ENCODE measurements at places on chromosomes 3 and 15.

DNA sequence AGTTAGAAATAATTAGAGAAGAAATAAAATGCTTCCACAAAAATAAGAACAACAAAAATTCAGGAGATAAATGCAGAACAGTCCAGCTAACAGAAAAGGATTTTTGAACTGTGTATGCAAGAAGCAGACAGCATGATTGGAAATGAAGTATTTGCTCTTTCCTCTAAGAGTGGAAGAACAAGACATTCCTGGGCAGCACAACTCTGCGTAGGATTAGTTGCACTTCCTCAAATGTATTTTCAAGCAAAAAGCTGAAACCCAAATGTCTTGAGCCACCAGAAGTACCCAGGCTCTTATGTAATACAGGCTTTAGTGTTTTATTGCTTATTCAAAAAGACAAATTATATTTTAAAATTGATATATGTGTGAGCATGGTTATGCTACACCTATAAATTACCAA lies 127.2 kb downstream of the ZBTB20 start:
- DNase-seq: no peak

- no peak for DNase-seq
Observed at GRCh38 chr3:18122264-18122663, 302.9 kb downstream of the SATB1 start.

DNA sequence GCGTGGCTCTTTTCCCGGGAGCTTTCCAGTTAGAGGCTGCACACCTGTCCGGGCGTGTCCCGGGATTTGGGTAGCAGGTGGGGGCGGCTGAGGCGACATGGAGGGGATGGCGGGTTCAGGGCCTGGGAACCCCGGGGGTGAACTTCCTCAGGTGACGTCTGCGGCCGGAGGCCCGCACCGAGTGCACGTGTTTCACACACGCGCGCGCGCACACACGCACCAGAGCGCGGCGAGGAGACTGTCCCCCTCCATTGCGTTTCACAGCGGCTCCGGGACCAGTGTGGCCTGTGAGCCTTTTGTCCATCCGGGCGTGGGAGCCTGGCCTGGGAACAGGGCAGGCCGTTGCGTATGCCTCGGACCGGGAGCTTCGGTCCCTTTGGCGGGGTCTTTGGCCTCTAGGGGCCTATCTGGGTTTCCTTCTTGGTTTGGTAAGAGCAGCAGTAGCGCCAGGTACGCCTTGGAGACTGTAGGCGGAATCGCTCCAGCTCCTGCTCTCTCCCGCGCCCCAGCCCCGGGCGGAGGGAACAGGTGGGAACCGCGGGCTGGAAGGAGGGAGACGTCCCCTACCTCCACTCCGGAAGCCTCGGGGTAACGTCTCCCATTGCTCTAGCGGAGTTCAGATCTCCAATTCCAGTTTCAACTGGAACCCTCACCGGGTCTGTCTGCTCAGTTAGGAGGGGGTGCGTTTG lies 220.0 kb downstream of the MEIS2 start:
- DNase-seq: no peak

DNA sequence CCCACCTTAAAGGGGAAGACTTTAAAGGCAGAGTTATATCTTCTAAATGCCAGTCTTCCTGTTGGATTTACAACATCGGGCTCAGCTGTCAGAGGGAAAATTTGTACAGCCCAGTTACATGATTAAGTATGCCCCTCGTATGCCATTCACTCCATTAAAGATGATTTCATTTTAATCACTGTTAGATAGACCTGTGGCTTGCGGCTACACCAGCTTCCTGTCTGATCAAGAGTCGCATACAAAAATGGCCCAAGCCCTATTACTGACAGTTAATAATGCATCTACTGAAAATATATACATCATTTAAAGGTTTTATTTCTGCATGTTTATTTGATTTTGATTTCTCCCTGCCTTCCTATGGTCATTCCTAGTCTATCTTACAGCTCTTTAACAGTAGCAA lies 7.1 kb downstream of the EIF4E3 start:
- peak; percentile 44 for DNase-seq

GRCh38 chr15:31079519-31079918 lies 22.0 kb downstream of the TRPM1 start:
- DNase-seq: no peak

GRCh38 chr3:67018105-67018788 lies 20.1 kb downstream of the KBTBD8 start:
- DNase-seq: no peak

DNA sequence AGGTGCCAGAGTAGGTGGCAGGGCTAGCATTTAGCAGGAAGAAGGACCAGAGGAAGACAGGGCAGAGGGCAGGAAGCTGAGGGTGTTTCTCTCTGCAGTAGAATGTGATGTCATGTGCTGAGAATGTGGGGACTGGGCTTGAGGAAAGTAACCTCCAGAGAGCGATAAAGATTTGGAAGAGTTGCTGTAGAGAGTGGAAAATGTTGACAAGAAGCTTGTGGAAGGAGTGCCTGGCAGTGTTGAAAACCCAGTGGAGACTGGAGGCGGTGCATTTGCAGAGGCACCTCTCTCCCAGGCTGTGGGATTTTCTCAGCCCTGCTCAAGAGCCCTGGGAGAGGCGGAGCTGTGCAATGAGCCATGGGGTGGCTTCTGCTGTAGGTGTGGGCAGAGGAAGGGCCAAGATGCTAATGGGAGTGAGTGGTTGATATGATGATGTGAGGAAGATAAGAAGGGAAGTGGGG lies 54.8 kb downstream of the MESD start:
- DNase-seq: no peak

DNA sequence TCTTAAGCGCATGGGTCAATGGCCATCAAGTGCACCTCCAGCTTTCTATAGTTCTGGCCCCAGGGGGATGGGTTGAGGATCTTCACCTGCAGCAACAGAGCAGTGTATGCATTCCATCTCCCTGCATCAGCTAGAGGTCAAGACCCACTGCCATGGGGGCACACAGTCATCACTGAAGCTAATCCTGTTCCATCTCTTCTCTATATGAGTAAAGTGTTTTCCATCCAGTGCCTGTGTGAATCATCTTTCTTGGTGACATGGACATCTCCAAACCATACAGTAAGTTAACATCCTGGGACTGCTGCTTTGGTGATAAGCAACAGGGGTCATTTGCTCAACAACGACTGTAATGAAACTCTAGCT lies 4.4 kb upstream of the ENTPD3 start:
- no peak for DNase-seq

DNA sequence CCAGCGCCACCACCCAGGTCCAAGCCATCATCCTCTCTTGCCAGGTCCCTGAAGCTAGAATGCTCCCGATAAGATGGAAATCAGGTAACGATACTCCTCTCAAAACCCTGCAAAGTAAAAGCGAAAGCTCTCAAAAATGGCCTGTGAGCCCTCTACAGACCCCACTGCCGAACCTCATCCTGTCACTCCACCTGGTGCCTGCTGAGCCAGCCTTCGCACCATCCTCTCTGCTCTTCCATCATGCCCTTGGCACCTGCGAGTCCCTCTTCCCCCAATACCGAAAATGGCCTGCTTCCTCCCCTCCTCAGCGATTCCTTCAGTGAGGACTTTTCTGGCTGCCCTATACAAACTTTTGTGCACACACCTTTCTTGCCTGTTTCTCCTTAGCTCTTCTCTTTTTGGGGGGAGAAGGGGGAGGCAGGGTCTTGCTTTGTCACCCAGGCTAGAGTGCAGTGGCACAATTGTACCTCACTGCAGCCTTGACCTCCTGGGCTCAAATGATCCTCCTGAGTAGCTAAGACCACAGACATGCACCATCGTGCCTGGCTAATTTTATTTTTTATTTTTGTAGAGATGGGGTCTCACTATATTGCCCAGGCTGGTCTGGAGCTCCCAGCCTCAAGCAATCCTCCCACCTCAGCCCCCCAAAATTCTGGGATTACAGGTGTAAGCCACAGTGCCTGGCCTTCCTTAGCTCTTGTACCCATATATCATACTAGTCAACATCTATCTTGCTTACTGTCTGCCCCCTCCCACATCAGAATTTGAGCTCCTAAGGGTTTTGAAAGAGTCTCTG lies 3.0 kb downstream of the IDH2 start:
- DNase-seq: peak; percentile 28

- DNase-seq: no peak
Observed at GRCh38 chr3:169914321-169914720, 2.9 kb downstream of the SAMD7 start.

Measured in CD8-positive, alpha-beta memory T cell (primary cell).